ENCODE measurements at places on chromosomes 11 and 22. TPM values are rescaled to one million over a fixed set of nuclear protein-coding genes. Genes with fewer than 3 reads are reported as not detected.

RBMXL2 gene
- not detected for polyA plus RNA-seq

RASL10A gene
- not detected for polyA plus RNA-seq

RIN1 gene
- 9.0 TPM for polyA plus RNA-seq

TMPRSS5 gene
- polyA plus RNA-seq, result not detected

TMPRSS6 gene
- polyA plus RNA-seq, result not detected

TRIM48 gene
- polyA plus RNA-seq, result not detected

CD44 gene
- polyA plus RNA-seq, result 1,799 TPM

CASP5 gene
- polyA plus RNA-seq, result 0.07 TPM

OR2AT4 gene
- not detected for polyA plus RNA-seq

IGF2 gene
- polyA plus RNA-seq, result 16.6 TPM

DEFB131B gene
- polyA plus RNA-seq, result not detected

OR52I2 gene
- not detected for polyA plus RNA-seq

OR4C13 gene
- not detected for polyA plus RNA-seq

LGALS12 gene
- polyA plus RNA-seq, result not detected

PANX3 gene
- polyA plus RNA-seq, result not detected

THRSP gene
- not detected for polyA plus RNA-seq

Data from AG04450 (cell line).